Natural killer cell (primary cell): ENCODE measurements at places on chromosomes 2 and 18. TPM values are rescaled to one million over a fixed set of nuclear protein-coding genes. Genes with fewer than 3 reads are reported as not detected.

GRCh38 chr2:65464604-65465003 is 32.2 kb upstream of the SPRED2 start:
- no peak overlapping the region for H3K27ac ChIP-seq
- no peaks in the 10 kb centered on the region for H3K36me3 ChIP-seq
- DNase-seq: no peak

DNA sequence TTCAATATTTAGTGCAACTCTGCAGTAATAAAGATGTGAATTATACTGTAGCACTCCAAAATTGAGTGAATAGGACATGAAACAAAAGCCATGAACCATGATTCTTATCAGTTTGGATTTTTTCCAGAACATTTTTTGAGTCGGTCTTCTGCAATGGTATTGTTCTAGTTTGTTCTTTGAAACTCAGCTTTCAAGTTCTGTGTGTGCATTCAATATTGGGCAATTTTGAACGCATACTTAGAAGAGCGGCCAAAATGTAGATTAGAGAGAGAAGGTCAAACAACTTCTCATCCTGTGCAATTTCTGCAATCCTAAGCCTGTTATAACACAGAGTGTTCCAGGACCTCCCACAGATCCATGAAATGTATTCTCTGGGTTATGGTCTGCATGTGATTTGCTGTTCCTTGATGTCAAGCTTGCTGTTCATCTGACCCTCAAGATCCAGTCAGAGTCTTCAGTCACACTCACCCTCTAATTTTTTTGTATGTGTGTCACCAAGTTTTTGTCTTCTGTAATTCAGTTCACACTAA is 48.3 kb downstream of the TSPYL6 start:
- H3K27me3 ChIP-seq: no peaks in the 10 kb centered on the region
- H3K4me1 ChIP-seq: no peaks in the 10 kb centered on the region
- no peaks in the 10 kb centered on the region for H3K36me3 ChIP-seq
- DNase-seq: no peak
- H3K27ac ChIP-seq: no peak overlapping the region

DNA sequence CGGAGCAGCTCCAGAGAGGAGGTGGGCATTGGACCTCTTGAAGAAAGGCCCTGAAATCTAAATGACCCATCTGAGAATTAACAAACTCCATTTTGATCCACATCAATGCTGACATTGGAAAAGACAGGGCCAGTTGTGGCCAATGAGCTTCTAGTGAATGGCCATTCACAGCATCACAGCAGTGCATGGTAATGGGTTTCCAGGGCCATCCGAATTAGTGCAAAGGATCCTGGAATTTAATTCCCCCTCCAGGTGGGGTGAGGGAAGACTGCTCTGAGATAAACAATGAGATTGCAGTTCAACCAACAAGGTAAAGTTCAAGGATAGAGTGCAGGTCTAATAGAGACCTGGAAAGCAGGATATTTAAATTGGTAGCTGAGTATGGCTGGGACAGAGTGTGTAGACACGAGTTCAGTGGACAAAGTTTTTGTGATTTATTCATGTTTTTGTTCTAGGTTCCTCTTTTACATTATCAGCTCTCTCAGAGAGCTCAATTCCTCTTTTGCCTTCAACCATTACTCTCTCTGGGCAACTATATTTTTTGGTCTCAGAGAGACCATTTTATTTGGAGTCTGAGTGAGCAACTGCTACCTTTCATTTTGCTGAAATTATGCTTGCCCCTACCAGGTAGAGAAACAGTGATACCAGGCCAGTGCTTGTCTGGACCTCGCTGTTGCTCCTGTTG is 5.0 kb downstream of the TACR1 start:
- H3K27ac ChIP-seq: no peak overlapping the region
- H3K4me3 ChIP-seq: no peak overlapping the region
- peaks cover 2% of the 10 kb centered on the region for H3K4me1 ChIP-seq
- no peaks in the 10 kb centered on the region for H3K36me3 ChIP-seq
- no peak for DNase-seq

- DNase-seq: no peak
- H3K27ac ChIP-seq: no peak overlapping the region
- no peaks in the 10 kb centered on the region for H3K27me3 ChIP-seq
- H3K4me1 ChIP-seq: no peaks in the 10 kb centered on the region
- no peak overlapping the region for H3K4me3 ChIP-seq
- no peaks in the 10 kb centered on the region for H3K36me3 ChIP-seq
Measured at GRCh38 chr2:218773881-218774280, 8.1 kb upstream of the CYP27A1 start.

- no peak overlapping the region for H3K27ac ChIP-seq
- peaks cover 17% of the 10 kb centered on the region for H3K4me1 ChIP-seq
- H3K4me3 ChIP-seq: no peak overlapping the region
- no peaks in the 10 kb centered on the region for H3K27me3 ChIP-seq
- H3K36me3 ChIP-seq: no peaks in the 10 kb centered on the region
- DNase-seq: peak; percentile 17
Measured at GRCh38 chr2:231965102-231965501, 3.6 kb downstream of the DIS3L2 start.

GRCh38 chr18:27141876-27142275 is 43.2 kb downstream of the CHST9 start:
- no peaks in the 10 kb centered on the region for H3K27me3 ChIP-seq
- H3K36me3 ChIP-seq: no peaks in the 10 kb centered on the region
- no peak overlapping the region for H3K4me3 ChIP-seq
- no peak for DNase-seq

DNA sequence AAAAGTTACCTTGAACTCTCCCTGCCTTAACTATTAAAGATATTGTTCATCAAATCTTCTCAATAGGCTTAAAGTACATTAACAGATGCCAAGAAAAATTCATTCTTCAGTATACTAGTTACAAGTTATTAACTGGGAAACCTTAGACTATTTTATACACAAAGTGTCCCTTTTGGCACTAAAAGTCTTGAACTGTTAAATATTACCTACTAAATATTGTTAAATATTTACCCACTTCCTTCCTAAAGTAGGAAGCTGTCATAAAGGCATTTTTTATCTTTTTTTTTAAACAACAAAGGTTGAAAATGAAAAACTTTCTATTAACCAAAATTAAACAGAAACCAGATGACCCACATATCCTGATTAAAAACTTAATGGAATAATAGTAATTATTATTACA is 19.4 kb upstream of the CCNT2 start:
- no peaks in the 10 kb centered on the region for H3K27me3 ChIP-seq
- no peaks in the 10 kb centered on the region for H3K4me1 ChIP-seq
- DNase-seq: no peak
- H3K36me3 ChIP-seq: no peaks in the 10 kb centered on the region

GRCh38 chr2:112165296-112165695 is 27.1 kb downstream of the FBLN7 start:
- no peaks in the 10 kb centered on the region for H3K36me3 ChIP-seq
- no peak overlapping the region for H3K27ac ChIP-seq
- peaks cover 15% of the 10 kb centered on the region for H3K4me1 ChIP-seq
- H3K27me3 ChIP-seq: no peaks in the 10 kb centered on the region
- no peak overlapping the region for H3K4me3 ChIP-seq
- no peak for DNase-seq

GALR1 gene
- not detected for total RNA-seq

CNTNAP5 gene
- total RNA-seq: not detected

TMEFF2 gene
- total RNA-seq: not detected

SCN9A gene
- total RNA-seq: 0.28 TPM
